Left kidney (tissue), 8 donors: ENCODE measurements at places on chromosomes 1 and 21.

DNA sequence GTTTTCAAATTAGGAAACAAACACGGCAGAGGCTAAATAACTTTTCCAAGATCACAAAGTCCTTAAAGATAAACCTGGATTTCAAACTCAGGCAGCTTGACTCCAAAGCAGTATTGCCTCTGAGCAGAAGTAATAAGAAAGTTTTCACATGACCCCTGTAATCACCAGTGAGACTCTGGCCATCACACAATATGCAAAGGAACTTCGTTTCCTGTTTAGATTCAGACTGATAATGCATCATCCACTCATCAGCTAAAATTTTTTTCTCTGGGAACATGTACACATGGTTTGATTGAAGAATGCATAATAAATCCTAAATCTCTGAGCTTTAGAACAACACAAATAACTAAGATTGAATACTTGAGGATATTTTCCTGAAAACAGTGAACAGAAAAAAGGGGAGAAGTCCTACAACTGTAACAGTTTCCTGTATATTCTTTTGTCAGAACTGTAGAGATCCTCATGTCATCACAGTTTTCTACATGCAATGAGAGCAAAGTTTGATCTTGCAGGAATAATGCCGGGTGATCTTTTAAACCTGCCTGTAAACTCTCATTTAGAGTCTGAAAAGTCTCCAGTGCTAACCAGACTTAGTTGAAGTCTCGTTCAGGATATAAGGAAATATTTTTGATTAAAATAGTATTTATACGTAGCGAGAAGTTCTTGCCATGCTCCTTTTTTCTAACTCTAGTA, 225.3 kb downstream of the SPATA17 start:
- no peak for DNase-seq

DNA sequence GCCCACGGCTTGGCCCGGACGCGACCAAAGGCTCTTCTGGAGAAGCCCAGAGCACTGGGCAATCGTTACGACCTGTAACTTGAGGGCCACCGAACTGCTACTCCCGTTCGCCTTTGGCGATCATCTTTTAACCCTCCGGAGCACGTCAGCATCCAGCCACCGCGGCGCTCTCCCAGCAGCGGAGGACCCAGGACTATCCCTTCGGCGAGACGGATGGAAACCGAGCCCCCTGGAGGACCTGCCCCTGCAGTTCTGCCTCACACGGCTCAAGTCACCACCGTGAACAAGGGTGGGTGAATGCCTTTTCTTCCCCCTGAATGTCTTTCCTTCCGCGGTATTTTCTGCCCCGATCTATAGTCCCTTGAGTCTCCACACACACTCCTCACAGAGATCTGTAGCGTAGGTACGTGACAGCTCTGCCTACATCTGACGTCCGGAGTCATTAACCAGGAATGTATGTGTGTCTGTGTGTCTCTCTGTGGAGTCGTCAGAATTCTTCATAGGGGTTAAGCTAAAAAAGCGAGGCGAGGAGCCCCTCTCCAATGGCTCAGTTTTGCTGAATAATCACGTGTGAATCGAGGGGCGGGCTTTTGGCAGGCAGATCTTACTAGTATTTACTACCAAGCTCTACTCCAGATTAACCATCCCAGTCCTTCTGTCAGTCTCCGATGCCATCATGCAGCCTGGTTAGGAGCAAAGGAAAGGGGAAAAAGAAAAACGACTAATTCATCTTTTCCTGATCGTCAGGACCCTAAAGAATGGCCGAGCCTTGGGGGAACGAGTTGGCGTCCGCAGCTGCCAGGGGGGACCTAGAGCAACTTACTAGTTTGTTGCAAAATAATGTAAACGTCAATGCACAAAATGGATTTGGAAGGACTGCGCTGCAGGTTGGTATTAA, at the start of gene CDKN2C:
Gene CDKN2C, plus strand, starts transcription at position 635 of the 898 bp plus-strand sequence. Its CDS starts 124 bp downstream, at position 759.
- DNase-seq, result no peak

DNA sequence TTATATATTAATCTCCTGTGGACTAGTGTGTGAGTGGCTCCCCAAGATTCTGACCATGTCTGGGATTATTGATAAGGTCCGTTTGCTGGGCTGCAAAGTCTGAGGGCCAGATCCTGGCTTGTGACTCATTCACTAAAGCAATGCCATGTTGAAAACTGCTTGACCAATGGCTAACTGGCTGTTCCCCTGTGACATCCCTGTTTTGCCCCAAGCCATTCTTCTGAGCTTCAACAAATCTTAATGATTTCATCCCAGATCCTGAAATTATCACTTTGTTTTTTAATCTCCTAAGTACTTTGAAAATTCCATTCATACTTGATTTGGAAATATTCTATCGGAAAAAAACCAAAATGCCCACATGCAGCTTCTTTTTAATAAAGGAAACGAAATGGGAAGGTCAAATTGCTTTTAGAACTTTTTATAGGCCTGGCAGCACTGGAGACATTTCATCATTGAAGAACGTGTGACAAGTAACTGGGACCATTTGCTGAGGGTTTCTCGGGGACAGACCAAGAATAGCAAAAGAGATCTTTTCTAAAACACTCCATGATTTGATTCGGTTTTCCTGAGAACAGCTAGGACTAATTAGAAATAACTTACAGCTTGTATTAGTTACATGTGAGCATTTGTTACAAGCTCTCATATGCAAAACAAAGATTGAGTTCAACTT, 121.3 kb downstream of the TGFB2 start:
- no peak for DNase-seq

- DNase-seq, result no peak
Observed at GRCh38 chr1:36076979-36077573, 6.8 kb upstream of the TEKT2 start.

DNA sequence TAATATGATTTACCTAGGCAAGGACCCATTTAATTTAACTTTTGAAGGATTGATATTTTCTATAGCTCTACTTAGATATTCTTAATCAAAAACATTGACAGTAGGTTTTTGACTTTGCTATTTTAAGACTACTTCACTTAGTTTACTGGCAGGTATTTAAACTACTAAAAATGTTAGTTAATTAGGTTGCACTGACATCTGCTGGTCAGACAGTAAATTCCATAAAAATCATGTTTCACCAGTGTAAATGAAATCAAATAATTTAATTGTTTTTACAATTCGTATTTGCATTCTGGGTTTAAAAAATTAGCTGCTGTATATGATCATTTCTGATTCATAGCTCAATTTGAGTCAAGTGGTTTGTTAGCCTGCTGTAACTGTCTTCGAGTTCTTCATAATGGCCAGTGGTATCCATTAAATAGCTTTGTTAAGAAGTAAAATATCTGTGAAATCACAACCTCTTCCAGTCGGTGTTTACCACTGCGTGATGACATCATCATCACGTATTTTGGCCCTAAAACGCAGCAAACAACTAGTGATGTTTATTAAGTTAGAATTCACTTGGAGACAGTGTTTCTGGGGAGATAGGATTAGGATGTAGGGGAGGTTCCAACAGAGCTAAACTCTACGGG, 26.2 kb downstream of the EXTL2 start:
- DNase-seq, result peak; percentile 42

GRCh38 chr1:150621497-150622302, 7.7 kb downstream of the ENSA start:
- DNase-seq, result no peak

GRCh38 chr1:162235241-162235800, 141.3 kb downstream of the SPATA46 start:
- DNase-seq, result peak; percentile 84

- no peak for DNase-seq
Observed at GRCh38 chr1:2887941-2888855, 86.7 kb upstream of the TTC34 start.

DNA sequence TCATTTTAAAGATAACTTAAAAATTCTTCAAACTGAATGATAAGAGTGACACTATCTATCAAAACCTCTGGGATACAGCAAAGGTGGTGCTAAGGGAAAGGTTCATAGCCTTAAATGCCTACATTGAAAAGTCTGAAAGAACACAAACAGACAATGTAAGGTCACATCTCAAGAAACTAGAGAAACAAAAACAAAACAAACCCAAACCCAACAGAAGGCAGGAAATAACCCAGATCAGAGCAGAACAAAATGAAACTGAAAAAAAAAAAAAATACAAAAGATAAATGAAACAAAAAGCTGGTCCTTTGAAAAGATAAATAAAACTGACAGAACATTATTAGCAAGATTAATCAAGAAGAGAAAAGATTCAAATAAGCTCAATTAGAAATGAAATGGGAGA, 6.8 kb downstream of the ODF2L start:
- DNase-seq, result no peak

DNA sequence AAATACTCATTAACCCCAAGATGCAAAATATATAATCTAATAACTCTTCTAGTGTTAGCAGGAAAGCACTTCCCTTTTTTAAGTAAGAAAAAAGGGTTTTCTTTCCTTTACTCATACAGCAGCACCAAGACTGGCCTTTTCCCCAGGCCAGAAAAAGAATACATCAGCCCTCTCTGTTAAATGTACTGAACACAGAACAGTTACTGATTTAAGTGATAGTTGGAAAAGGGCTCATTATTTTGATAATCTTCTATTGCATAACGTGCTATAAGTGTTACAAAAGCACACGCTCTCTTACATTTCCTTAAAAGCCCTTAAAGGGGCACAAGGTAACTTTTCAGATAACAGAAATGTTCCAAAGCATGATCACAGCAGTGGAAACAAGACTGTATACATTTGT, 142.9 kb downstream of the TIAM1 start:
- DNase-seq, result no peak

- no peak for DNase-seq
Observed at GRCh38 chr1:241696172-241696814, 44.2 kb downstream of the WDR64 start.

DNA sequence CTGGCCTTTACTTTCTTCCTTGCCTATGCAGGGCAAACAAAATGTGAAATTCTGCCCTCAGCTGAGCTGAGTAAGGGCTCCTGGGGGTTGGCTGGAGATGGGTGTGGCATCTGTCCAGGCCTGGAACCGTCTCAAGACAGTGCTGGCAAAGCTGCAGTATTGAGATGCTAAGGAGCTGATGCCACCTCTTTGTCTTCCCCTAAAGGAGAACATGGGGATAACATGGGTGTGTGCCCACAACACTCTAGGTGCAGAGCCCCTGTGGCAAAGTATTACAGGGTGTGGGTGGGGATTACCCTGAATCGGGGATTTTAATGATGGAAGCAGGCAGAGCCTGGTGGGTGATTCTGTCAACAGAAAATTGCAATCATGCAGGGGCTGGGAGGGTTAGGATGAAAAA, 2.5 kb upstream of the ST3GAL3 start:
- no peak for DNase-seq

- DNase-seq, result no peak
Observed at GRCh38 chr1:118323246-118323645, 138.2 kb upstream of the SPAG17 start.

DNA sequence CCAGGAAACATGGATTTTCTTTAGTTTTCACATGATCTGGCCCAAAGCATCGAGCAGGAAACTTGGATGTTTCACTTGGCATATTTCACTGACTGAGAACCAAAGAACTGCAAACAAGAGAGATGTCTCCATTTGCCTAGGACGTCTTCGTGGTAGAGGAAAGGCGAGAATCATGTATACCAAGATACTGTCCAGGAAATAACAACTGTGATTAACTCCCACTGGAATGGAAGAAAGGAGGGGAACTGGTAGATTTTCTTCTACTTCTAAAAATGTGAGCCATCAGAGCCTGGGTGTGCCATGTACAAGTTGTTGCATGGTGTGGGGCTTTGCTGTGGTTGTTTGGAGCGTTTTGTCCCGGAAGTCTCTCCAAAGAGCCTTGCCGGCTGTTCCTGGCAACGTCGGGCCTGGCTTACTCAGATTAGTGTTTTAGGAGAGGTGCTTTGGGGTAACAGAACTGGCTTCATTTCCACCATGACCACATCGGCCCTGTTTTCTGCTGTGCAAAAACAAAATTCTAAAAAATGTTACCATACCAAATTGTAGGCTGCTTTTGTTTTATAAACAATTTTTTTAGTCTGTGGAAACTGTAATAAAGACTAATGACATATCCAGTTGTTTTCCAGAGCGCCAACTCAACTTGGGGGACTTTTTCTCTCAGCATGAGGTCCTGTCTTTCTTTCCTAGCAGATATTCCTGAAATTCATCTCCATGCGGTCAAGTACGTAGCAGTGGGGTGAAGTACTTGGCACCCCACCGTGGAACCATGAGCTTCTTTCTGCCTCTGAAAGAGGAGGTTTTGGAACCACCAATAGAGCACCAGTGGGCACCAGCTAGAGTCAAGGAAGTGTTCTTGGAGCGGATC, 118.3 kb downstream of the TM2D1 start:
- DNase-seq, result no peak

GRCh38 chr1:15445390-15446122, 7.3 kb downstream of the CTRC start:
- DNase-seq, result no peak

GRCh38 chr1:8477983-8478362, 160.1 kb downstream of the SLC45A1 start:
- DNase-seq, result no peak
